Calu3 (cell line): ENCODE measurements at places on chromosomes 6 and 20. TPM values are rescaled to one million over a fixed set of nuclear protein-coding genes. Genes with fewer than 3 reads are reported as not detected.
A peak's percentile ranks its signal among the peaks of the same experiment; 100 is the strongest.

- no peak for DNase-seq
Observed at GRCh38 chr6:117729613-117730012, 54.3 kb downstream of the NUS1 start.

- DNase-seq: peak; percentile 28
Observed at GRCh38 chr6:63452125-63452524, 120.2 kb upstream of the LOC128125822 start.

Gene TNXB
- total RNA-seq: 10.6 and 11.3 TPM in 2 replicates

DNA sequence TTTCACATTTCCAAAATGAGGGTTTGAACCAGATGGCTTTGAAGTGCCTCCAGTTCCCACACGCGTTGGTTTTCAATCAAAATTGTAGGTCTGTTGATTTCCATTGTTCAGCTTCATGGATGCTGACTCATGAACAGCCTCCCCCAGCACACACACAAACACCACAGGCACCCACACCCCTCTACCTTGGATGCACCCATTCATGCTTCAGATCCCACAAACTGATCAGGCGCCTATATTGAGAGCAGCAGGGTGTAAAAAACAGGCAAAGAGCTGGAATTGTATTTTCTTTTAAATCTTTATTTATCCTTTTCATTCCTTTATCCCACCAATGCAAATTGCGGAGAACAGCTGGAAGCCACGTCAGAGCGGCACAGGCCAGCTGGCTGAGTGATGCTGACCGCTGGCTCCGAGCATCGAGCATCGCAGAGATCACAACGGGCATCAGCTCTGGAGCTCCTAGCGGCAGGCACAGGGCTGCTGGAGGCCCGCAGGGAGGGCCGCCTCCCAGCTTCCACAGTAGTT, 29.3 kb upstream of the TBC1D7 start:
- DNase-seq: no peak
